ENCODE measurements at places on chromosomes 5 and 9.

DNA sequence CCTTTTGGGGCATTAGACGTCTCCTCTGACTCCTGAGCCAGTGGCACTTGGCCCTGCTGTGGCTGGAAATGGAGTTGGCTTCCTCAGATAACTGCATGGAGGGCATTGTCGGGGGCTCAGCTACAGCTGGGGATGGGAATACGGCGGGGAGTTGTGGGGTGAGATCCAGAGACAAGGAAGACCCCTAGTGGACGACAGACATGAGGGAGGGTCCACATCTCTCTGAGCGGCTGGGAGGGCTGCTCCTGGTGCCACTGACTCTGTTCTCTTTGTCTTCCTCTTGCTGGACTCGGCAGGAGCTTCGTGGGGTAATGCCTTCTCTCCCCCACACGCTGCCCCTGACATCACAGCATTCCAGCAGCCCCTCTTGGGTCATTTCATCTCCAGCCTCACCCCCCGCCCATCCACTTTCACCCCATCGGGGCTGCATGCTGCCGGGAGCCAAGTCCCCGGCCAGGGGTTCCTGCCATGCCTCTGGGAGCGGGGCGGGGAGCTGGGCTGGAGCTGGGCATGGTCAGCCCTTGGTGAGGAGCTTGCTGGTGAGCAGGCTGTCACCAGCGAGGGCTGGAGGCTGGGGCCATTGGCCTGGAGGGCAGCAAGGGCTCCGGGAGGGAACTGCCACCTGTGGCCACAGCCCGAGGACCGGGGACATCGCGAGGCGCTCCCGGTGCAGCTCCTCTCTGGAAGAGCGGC lies 172.3 kb downstream of the CACNA1B start:
- no peak for DNase-seq

- DNase-seq, result no peak
Observed at GRCh38 chr5:77423022-77423750, 68.9 kb downstream of the WDR41 start.

- DNase-seq, result no peak
Observed at GRCh38 chr5:140569197-140569596, 4.6 kb downstream of the SLC35A4 start.

GRCh38 chr5:173487300-173487699 lies 129.2 kb downstream of the BOD1 start:
- DNase-seq, result no peak

GRCh38 chr5:138372225-138372624 lies 19.7 kb downstream of the KDM3B start:
- DNase-seq, result no peak

- DNase-seq, result no peak
Observed at GRCh38 chr5:142997591-142997990, 227.4 kb downstream of the ARHGAP26 start.

- no peak for DNase-seq
Observed at GRCh38 chr5:126383776-126384175, 39.4 kb upstream of the GRAMD2B start.

GRCh38 chr9:114000063-114000454 lies 78.0 kb downstream of the AMBP start:
- no peak for DNase-seq

Measured in NCI-H1092 (cell line).